Upper lobe of right lung (tissue), 1 donor: ENCODE measurements at places on chromosomes 7 and 10. TPM values are rescaled to one million over a fixed set of nuclear protein-coding genes. Genes with fewer than 3 reads are reported as not detected.
A peak's percentile ranks its signal among the peaks of the same experiment; 100 is the strongest.

- H3K36me3 ChIP-seq: no peaks in the 10 kb centered on the region
- DNase-seq: no peak
- no peaks in the 10 kb centered on the region for H3K27me3 ChIP-seq
- H3K4me1 ChIP-seq: no peaks in the 10 kb centered on the region
- no peak overlapping the region for H3K27ac ChIP-seq
Measured at GRCh38 chr7:144907577-144907976, 71.7 kb upstream of the TPK1 start.

GRCh38 chr7:85554236-85555178 is 367.7 kb upstream of the SEMA3D start:
- no peak for DNase-seq
- H3K4me1 ChIP-seq: no peaks in the 10 kb centered on the region
- H3K27me3 ChIP-seq: no peaks in the 10 kb centered on the region
- H3K36me3 ChIP-seq: no peaks in the 10 kb centered on the region
- no peak overlapping the region for H3K27ac ChIP-seq
- no peak overlapping the region for H3K4me3 ChIP-seq

GRCh38 chr10:49049660-49050059 is 65.7 kb downstream of the VSTM4 start:
- no peak for DNase-seq
- no peaks in the 10 kb centered on the region for H3K27me3 ChIP-seq
- no peak overlapping the region for H3K27ac ChIP-seq
- peaks cover 3% of the 10 kb centered on the region for H3K4me1 ChIP-seq
- no peak overlapping the region for H3K4me3 ChIP-seq

DNA sequence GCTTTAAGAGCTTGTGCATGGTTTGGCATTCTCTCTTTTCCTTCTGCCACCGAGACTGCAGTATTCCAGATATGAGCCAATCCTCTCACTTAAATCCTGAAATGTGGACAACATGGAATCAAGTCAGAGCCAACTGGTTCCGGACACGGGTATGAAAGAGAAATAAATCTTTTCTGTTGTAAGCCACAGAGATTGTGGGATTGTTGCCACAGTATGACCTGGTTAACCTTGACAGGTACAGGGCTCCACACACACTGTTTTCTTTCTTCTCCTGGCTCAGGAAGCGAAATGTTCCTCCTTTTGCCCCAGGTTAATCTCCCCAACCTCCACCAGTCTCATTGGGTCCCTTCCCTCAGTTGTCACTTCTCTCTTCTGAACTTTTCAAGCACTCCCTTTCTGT is 6.5 kb upstream of the NAMPT start:
- no peaks in the 10 kb centered on the region for H3K27me3 ChIP-seq
- no peak for DNase-seq
- no peaks in the 10 kb centered on the region for H3K36me3 ChIP-seq
- H3K4me3 ChIP-seq: no peak overlapping the region
- H3K4me1 ChIP-seq: no peaks in the 10 kb centered on the region
- H3K27ac ChIP-seq: no peak overlapping the region

Gene STAMBPL1
- 6.8 TPM for total RNA-seq

DNA sequence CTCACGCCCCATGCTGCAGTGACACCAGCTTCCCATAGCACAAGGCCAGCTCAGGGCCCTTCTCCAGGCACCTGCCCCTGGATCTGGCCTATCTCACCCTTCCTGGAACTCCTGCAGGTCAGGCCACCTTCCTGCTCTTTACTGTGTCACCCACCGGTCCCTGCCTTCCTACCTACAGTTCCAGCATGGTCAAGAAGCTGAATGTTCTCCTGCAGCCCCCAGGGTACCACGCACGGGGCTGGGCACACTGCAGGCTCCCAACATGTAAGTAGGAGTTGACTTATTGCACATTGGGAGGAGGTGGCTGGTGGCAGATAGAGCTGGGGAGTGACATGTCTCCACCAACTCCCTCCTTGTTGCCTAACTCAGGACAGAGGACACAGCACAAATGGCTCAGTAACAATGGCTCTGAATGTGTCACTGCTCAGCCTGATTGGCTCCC is 14.5 kb downstream of the ITPRIP start:
- no peak overlapping the region for H3K4me3 ChIP-seq
- H3K27ac ChIP-seq: peak overlapping the region; percentile 91
- H3K4me1 ChIP-seq: peaks cover 100% of the 10 kb centered on the region
- H3K27me3 ChIP-seq: no peaks in the 10 kb centered on the region
- DNase-seq: no peak
- H3K36me3 ChIP-seq: no peaks in the 10 kb centered on the region

Gene CRTAC1
- total RNA-seq: 128 TPM

DNA sequence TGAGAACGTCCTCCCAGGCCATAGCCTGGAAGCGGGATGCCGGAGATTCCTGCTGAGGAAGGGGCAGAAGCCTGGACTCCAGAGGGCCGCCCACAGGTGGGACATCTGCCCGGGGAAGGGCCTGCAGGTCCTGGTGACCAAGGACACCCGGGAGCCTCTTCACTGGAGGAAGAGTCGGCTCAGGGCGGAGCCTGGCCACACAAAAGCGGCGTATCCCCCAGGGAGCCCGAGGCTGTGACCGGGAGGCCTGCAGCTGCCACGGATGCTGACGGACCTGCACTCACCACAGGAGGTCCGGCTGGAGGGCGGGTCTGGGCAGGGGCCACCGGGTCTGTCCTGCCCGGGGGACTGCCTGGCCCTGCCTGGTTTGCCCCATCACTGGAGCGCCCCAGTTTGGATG is 15.5 kb upstream of the ADGRA1 start:
- no peak for DNase-seq
- H3K27ac ChIP-seq: no peak overlapping the region
- no peaks in the 10 kb centered on the region for H3K36me3 ChIP-seq
- no peaks in the 10 kb centered on the region for H3K4me1 ChIP-seq
- H3K27me3 ChIP-seq: peaks cover 22% of the 10 kb centered on the region
- no peak overlapping the region for H3K4me3 ChIP-seq

Gene GARIN1A
- 2.1 TPM for total RNA-seq

Gene DEPP1
- total RNA-seq: 160 TPM

GRCh38 chr10:117535298-117536071 is 7.1 kb upstream of the EMX2 start:
- no peak overlapping the region for H3K27ac ChIP-seq
- no peak for DNase-seq
- H3K4me3 ChIP-seq: no peak overlapping the region
- peaks cover 100% of the 10 kb centered on the region for H3K27me3 ChIP-seq
- no peaks in the 10 kb centered on the region for H3K36me3 ChIP-seq

- H3K4me1 ChIP-seq: no peaks in the 10 kb centered on the region
- no peak overlapping the region for H3K4me3 ChIP-seq
- no peaks in the 10 kb centered on the region for H3K36me3 ChIP-seq
- DNase-seq: no peak
- no peak overlapping the region for H3K27ac ChIP-seq
Measured at GRCh38 chr10:38159004-38159403, 64.9 kb downstream of the ZNF37A start.

DNA sequence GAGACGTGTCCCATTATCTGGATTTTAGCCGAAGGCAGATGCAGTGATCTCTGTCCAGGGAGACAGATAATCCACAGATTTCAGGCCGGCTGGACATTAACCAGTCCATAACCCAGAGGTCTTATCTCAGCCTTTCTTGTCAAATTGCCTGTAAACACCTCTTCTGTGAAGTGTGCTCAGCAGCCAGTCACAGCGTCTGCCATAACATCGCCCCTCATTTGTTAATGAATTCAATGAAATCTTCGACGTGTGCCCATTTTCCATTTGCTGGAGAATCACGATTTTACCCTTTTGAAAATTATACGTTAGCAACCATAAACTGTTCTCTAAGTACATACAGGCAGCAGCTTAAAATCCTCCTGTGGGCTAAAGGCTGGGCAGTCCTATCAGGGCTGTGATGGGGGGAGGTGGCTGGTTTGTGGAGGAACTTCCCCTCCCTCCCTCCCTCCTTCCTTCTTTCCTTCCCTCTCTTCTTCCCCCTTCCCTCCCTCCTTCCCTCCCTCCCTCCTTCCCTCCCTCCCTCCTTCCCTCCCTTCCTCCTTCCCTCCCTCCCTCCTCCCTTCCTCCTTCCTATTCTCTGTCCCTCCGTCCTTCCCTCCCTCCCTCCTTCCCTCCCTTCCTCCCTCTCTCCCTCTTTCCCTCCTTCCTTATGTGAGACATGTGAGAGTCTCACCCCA is 26.6 kb upstream of the FAM20C start:
- H3K4me3 ChIP-seq: no peak overlapping the region
- H3K4me1 ChIP-seq: peaks cover 14% of the 10 kb centered on the region
- H3K27me3 ChIP-seq: no peaks in the 10 kb centered on the region
- no peaks in the 10 kb centered on the region for H3K36me3 ChIP-seq
- peak; percentile 34 for DNase-seq

DNA sequence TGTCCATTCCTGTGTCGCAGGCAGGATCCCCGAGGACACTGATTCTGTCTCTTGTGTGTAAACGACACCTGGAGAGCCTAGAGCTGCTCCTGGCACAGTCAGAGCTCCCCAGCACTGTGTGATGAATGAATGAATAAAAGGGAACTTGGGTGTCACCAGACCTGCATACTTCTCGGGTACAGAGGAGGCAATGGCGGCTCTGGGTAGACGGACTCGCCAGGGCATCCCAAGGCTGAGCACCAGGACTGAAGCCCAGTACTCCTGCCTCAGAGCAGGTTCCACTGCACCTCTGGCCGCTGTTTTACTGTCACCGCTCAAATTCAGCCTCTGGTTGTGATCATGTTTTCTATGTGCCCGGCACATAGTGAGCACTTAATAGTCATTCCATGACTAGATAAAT is 255.8 kb downstream of the GLRX3 start:
- no peaks in the 10 kb centered on the region for H3K4me1 ChIP-seq
- no peaks in the 10 kb centered on the region for H3K36me3 ChIP-seq
- no peaks in the 10 kb centered on the region for H3K27me3 ChIP-seq
- no peak overlapping the region for H3K4me3 ChIP-seq

DNA sequence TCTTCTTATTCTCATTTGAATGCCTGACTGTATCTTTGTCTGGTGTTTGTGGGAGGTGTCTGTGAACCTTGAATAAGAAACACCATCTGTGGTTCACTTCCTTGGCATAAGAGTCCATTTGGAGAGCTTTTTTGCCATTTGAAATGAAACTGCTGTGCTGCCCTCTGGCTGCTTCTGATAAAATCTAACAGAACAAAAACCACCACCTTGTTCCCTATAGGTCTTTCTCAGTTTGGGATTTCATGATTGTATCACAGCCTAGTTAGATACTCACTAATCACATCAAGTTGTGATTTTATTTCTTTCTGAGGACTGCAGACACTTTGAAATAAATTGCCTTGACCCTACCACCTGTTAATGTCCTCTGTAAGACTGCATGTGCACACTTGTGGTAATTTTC is 102.7 kb upstream of the FAM13C start:
- H3K27ac ChIP-seq: no peak overlapping the region
- no peak for DNase-seq
- no peaks in the 10 kb centered on the region for H3K27me3 ChIP-seq
- no peaks in the 10 kb centered on the region for H3K4me1 ChIP-seq

Gene CNNM1
- total RNA-seq: 0.69 TPM

DNA sequence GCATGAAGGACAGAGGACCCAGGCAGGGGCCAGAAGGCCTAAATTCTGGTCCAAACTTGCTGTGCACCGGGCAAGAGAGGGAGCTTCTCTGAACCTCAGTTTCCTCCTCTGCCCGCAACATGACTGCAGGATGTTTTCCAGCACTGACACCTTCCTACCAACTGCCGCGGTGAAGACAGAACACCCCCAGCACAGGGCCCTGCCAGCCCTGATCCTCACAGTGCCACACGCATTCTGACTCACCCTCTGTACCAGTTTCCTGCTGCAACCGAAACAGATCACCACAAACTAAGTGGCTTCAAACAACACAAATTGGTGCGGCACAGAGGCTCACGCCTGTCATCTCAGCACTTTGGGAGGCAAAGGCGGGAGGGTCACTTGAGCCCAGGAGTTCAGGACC is 18.1 kb downstream of the MAD1L1 start:
- H3K4me1 ChIP-seq: no peaks in the 10 kb centered on the region
- peaks cover 77% of the 10 kb centered on the region for H3K36me3 ChIP-seq
- H3K27ac ChIP-seq: no peak overlapping the region
- H3K4me3 ChIP-seq: no peak overlapping the region
- H3K27me3 ChIP-seq: no peaks in the 10 kb centered on the region

GRCh38 chr7:87712571-87712970 is 84.4 kb downstream of the RUNDC3B start:
- H3K4me1 ChIP-seq: no peaks in the 10 kb centered on the region
- H3K27me3 ChIP-seq: no peaks in the 10 kb centered on the region
- DNase-seq: no peak
- no peak overlapping the region for H3K27ac ChIP-seq
- no peaks in the 10 kb centered on the region for H3K36me3 ChIP-seq

Gene ZEB1
- total RNA-seq: 55.2 TPM

Gene C7orf33
- total RNA-seq: not detected

GRCh38 chr7:131097662-131098376 is 229.9 kb upstream of the MKLN1 start:
- no peaks in the 10 kb centered on the region for H3K27me3 ChIP-seq
- H3K27ac ChIP-seq: no peak overlapping the region

Gene LLCFC1
- total RNA-seq: not detected

GRCh38 chr10:92761571-92761970 is 71.8 kb downstream of the HHEX start:
- no peak overlapping the region for H3K27ac ChIP-seq
- no peaks in the 10 kb centered on the region for H3K27me3 ChIP-seq
- DNase-seq: no peak
- no peak overlapping the region for H3K4me3 ChIP-seq
- no peaks in the 10 kb centered on the region for H3K36me3 ChIP-seq

DNA sequence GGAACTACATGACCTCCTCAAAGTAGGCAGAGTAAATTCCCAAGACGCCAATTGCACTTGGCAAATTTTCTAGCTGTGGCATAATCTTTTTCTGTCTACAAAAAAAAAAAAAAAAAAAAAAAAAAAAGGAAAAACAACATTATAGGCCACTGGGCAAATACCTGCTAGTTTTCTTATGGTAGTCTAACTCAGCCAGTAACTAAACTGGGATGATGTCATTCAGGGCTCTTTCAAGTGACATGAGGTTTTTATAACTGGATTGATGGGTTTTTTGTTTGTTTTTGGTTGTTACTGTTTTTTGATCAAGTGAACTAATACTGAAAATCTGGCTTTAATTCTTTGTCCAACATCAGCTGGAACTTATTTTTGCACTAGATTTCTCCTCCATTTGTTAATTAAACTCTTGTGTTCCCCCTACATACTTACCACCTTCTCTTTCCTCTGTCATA is 7.4 kb upstream of the VIM start:
- peaks cover 12% of the 10 kb centered on the region for H3K4me1 ChIP-seq
- DNase-seq: no peak
- H3K4me3 ChIP-seq: no peak overlapping the region
- H3K27ac ChIP-seq: no peak overlapping the region
- H3K27me3 ChIP-seq: no peaks in the 10 kb centered on the region

DNA sequence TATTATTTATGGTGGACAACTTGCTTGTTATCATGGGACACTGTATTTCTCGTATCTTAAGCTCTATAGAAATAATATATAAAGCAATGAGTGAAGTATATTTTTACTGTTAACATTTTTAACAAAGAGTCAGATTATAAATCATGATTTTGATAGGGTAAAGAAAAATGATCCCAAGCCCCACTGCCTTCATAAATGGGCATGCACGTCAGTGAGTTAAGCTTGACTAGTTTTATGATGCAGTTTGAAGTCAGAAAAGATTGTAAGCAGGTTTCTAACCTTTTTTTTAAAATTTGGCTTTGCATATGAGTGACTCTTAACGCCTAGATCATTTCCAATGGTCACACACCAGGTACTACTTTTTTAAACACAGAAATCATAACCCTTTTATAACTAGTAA is 152.8 kb downstream of the GNAT3 start:
- H3K27me3 ChIP-seq: no peaks in the 10 kb centered on the region
- H3K4me1 ChIP-seq: no peaks in the 10 kb centered on the region
- no peak for DNase-seq
- H3K36me3 ChIP-seq: no peaks in the 10 kb centered on the region

GRCh38 chr10:117417196-117417595 is 42.0 kb upstream of the PDZD8 start:
- no peak for DNase-seq
- no peak overlapping the region for H3K27ac ChIP-seq
- H3K4me3 ChIP-seq: no peak overlapping the region
- H3K4me1 ChIP-seq: no peaks in the 10 kb centered on the region
- H3K36me3 ChIP-seq: no peaks in the 10 kb centered on the region
- no peaks in the 10 kb centered on the region for H3K27me3 ChIP-seq
